ENCODE measurements at places on chromosomes 6 and 20.
A peak's percentile ranks its signal among the peaks of the same experiment; 100 is the strongest.

DNA sequence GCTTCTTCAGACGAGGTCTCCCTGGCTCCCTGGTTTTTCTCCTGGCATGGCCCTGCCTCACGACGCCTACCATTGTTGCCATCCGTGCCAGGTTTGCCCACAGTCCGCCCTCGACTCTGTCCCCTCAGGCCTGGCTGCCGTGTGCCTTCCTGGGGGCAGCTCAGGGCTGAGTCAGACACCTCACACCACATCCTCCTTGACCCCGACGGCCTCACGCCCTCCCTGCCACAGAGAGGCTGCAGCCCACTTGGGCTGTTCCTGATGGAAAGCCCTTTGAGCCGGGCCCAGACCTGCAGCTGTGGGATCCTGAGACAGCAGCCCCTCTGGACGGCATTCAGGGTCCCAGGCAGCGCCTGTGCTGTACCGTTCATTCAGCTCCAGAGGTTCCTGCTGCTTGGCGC is 108.3 kb downstream of the PSMB1 start:
- DNase-seq, result no peak

DNA sequence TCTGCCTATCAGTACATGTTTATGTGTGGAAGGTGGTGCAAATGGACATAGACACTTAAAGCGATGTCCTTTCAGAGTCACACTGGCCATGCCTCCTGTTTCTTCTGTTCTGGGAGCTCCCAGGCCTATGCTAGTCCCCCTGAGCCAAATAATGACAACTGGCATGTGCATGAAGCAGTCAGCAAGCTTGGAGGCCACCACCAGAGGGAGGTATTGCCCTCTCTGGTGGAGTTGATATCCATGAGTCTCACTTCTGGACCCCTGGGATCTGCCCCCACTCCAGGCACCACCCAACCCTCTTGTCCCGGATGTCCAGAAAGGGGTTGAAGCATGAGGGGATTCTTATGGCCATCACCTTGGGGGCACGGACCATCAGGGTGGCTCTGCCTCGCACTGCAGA is 172.2 kb downstream of the AIG1 start:
- no peak for DNase-seq

DNA sequence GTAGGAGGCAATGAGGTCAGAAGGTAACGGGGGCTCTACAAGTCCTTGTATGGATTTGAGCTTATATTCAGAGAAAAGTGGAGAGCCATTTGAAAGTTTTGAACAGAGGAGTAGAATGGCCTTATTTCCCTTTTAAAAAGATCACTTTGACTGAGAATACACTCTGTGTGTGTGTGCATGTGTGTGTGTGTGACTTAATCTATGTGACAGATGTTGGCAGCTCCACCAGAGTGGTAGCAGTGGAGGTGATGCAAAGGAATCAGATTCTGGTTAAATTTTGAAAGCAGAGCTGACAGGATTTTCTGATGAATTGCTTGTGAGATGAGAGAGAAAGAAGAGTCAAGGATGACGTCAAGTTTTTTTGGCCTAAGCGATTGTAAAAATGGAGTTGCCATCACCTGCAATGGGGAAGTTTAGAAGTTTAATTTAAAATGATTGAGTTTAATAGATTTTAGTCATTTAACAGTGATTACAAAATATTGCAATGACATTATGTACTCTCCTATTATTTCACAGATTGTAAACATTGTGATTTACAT is 172.2 kb upstream of the HEY2 start:
- DNase-seq, result no peak

- no peak for DNase-seq
Observed at GRCh38 chr20:10362674-10363073, 71.3 kb downstream of the MKKS start.

DNA sequence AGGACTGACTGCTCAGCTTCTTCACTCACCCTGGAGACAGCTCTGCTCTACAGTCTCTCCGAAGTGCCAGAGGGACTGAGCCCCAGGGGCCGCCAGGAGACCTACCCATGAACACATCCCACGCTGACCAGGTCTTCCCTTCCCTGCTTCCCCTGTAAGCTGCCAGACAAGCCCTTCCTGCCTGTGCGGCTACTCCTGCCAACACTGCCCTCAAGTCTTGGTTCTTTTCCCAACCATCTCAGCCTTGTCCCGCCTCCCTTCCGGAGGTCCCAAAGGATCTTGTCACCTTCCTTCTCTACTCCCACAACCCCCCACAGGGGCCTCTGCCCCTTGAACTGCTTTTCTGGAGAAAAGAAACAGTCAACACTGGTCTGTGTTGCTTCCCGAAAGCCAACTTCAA is 15.0 kb downstream of the CPNE5 start:
- no peak for DNase-seq

- DNase-seq, result no peak
Observed at GRCh38 chr6:154165478-154165877, 126.4 kb downstream of the OPRM1 start.

GRCh38 chr6:11357285-11357684 is 124.8 kb upstream of the NEDD9 start:
- no peak for DNase-seq

GRCh38 chr6:64502801-64503200 is 867.2 kb downstream of the PHF3 start:
- DNase-seq, result no peak

DNA sequence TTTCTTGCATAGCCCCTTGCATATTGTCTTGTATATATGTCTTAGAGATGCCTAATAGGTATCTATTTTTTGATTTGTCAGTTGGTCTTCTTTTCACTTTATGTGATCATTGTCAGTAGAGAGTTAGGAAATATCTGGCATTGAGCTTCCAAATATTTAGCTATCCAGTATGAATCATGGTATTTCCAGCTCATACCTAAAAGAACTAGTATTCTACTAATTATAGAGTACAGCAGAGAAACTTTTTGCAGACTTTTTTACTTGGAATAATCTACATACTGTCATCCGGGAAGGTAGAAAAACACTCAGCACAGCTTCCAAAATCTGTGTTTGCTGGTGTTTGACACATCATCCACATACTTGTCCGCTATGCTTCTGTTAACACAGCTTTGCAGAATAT is 156.4 kb upstream of the HTR1E start:
- DNase-seq, result no peak

- no peak for DNase-seq
Observed at GRCh38 chr6:159880412-159880975, 10.3 kb upstream of the MAS1 start.

- DNase-seq, result no peak
Observed at GRCh38 chr6:1463751-1464426, 74.5 kb downstream of the FOXF2 start.

DNA sequence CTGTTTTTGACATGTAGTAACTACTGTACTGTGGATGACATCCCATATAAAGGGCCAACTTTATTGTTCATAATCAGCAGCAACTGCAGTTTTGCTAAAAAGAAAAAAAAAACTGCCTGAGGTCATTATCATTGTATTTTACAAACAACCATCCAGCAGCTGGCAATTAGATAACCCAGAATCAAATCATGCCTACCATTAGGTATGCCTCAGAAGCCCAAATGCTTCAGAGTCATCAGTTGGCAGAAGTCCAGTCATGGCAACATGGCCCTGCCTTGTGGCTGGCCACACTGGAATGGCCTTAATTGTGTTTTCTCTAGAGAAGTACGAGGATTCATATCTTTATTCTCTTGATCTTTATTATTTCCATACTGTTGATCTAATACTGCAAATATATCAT is 462.4 kb upstream of the NRSN1 start:
- DNase-seq, result no peak

- no peak for DNase-seq
Observed at GRCh38 chr6:45634231-45634630, 256.5 kb upstream of the SUPT3H start.

GRCh38 chr20:59955131-59955796 is 3.0 kb upstream of the CDH26 start:
- DNase-seq, result no peak

- DNase-seq, result peak; percentile 17
Observed at GRCh38 chr20:25984933-25985332, 288.3 kb upstream of the ZNF337 start.

GRCh38 chr20:49687595-49688567 is 25.8 kb downstream of the B4GALT5 start:
- DNase-seq, result no peak

DNA sequence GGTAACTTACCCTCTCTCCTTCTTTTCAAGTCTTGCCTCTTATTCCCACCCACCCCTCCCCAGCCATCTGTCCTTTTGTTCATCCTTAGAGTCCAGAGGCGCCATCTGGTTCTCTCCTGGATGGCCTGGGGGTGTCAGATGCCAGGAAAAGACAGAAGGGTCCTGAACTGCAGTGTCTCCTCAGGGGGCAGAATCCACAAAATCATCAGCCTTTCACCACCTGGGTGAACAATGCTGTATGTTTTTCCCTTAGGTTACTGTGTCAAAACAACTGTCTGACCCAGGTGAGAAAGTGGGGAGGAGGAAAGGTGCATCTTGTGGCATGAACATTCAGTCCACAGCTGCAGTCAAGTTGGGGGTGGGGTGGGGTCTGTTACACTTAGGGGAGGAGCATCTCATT is 47.9 kb upstream of the FYN start:
- no peak for DNase-seq

DNA sequence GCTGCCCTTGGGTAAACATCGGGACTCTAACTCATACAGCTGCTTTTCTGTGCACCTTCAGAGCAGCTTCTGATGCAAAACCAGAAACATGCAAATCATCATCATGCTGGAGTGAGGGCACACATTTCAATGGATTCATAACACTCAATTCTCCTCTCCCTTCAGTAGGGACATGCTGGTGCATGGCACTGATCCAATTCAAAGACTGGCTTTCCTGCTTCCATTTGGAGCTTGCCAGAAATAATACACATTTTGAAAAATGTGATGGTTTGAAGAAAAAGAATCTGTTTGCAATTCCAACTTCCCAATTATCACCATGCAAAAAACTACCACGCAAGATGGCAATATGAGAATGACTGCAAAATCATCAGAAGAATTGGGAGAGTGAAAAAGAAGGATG is 65.2 kb upstream of the PDE10A start:
- DNase-seq, result no peak

DNA sequence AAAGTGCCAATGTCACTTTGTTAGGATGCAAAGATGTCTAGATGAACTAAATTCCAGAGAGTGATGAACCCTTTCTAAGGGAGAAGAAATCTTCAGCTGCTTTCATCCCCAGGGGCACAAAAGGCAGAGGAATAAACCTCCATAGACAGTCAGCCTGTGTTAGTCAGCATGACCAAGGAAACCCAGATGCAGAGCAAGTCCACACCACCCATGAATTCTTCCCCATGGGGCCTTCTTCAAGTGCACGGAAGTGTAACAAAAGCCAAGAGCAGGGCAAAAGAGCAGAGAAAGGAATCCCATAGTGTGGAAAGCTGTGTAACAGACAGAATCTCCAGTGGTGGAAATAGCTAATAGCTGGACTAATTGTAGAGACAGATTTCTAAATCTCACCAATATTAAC is 50.0 kb downstream of the DCDC2 start:
- no peak for DNase-seq

DNA sequence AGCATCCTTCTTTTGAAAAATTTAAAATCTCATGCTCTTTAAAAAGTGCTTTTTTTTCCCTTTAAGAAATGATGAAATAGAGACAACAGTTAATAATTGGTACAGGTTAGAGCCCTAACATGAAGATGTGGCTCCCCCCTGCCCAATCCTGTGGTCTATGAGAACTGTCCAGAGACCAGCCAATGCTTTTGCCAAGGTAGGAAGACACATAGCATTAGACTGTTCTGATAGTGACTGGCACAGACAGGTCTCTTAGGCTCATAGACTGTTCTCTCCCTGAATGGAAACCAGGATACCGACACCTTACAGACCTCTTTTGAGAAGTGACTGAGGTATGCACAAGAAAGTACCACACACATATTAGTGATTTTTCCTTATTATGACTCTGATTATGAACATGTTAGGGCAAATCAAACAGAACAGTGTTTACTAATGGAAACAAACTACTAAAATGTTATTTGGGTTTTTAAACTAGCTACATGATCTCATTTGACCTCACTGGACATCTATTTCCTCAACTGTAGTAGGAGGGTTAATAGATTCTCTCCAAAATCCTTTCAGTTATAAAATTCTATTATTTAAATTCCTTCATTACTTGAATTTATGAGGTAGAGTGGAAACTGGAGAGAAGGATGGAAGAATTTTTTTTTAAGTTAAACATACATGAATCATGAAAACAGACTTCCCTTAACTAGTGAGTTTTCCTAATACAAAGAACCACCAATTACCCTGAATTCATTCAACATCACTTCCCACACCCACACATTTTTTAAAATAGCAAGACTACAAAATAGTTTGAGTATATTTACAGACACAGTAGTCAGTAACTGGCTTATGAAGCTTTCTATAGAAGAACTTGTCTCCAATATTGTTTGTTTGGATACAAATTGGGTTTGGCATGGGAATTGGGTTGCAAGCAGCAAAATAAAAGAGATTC is 120.4 kb downstream of the OGFRL1 start:
- DNase-seq, result no peak

DNA sequence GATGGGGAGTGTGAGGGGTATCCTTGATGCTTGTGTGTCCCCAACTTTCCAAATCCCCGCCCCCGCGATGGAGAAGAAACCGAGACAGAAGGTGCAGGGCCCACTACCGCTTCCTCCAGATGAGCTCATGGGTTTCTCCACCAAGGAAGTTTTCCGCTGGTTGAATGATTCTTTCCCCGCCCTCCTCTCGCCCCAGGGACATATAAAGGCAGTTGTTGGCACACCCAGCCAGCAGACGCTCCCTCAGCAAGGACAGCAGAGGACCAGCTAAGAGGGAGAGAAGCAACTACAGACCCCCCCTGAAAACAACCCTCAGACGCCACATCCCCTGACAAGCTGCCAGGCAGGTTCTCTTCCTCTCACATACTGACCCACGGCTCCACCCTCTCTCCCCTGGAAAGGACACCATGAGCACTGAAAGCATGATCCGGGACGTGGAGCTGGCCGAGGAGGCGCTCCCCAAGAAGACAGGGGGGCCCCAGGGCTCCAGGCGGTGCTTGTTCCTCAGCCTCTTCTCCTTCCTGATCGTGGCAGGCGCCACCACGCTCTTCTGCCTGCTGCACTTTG is at the start of gene TNF:
Gene TNF (plus strand): TSS at position 231 of the 567 bp plus-strand sequence. CDS start 177 bp downstream, at position 408.
- DNase-seq, result peak; percentile 64

DNA sequence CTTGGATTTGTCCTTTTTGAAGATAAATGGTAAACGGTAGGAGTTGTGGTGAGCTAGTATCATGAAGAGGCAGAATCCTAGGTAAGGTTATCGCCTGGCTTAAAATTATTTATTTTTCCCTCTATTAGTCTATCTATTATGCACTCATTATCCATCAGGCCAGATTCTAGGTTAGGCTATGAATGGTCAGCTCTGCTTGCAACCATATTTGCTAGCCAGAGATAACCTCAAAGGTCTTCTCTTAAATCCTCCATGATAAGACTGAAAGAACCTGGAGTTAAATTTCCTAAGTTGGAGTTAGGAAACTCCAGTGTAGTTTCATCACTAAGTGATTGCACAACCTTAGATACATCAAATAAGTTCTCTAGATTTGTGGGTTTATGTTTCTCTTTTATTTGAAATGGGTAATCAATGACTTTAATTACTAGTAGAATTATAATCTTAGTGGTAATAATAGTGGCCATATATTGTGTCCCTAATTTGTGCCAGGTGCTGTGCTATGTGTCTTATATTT is 302.1 kb upstream of the RUNX2 start:
- no peak for DNase-seq

All from stimulated activated CD8-positive, alpha-beta memory T cell treated with anti-CD3 and anti-CD28 coated beads, Interleukin-4, amount 100 ng/mL, for 4 hours (primary cell).